Stimulated activated CD4-positive, alpha-beta T cell treated with anti-CD3 and anti-CD28 coated beads, Interleukin-2, amount 100 ng/mL, for 24 hours (primary cell): ENCODE measurements at places on chromosomes 13 and 19.

- no peak for DNase-seq
Observed at GRCh38 chr13:35741657-35742056, 265.2 kb upstream of the MAB21L1 start.

- no peak for DNase-seq
Observed at GRCh38 chr13:99161512-99161911, 39.1 kb upstream of the UBAC2 start.

GRCh38 chr13:51802631-51803418, 1.1 kb downstream of the DHRS12 start:
- no peak for DNase-seq

- DNase-seq: no peak
Observed at GRCh38 chr13:112963641-112964040, 5.4 kb upstream of the MCF2L start.

DNA sequence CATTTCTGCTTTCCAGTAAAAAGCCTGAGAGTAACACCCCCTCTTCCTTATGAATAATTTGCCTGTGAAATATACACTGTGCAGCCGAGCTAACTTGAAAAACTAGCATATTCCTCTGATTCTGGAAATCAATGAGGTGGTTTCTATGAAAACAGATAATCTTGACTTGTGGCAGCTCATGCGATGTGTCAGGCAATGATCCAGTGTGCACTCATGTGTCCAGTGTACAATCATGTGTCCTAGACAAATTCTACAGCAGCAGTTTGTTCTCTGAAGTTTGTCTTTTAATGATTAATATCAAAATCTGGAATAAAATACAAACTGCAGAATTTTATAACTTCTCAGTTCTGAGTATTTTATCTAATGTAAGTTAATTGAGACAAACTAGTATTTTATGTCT, 2213.9 kb upstream of the PCDH20 start:
- no peak for DNase-seq

- no peak for DNase-seq
Observed at GRCh38 chr13:95822303-95822702, 145.4 kb downstream of the DNAJC3 start.

- no peak for DNase-seq
Observed at GRCh38 chr19:3403489-3404323, 37.3 kb downstream of the NFIC start.
